ENCODE measurements at places on chromosomes 11 and 22.

DNA sequence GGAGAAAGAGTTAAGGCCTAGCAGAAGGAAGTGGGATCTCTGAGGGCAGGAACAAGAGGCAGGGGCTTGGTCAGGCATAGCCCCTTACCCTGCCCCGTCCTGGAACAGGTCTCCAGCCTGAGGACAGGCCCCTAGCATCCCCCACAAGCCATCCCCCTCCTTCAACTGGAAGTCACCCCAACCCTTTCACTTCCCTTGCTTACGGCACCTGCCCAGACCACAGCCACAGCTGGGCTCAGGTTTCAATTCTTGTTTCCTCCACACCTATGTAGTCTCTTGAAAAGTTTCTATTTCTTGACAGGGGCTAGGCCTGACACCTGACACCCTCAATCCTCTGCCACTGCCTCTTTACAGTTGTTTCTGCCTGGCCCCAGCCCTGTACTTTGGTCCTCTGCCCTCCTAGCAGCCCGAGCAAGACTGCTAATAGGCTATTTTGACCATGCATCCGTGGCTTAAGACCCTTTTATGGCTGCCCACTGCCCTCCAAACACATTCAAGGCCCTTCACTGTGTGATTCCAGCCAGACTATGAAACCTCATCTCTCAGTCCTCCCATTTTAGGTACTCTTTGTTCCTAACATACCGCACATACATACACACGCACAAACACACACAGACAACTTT, 10.9 kb upstream of the FCHSD2 start:
- no peak for DNase-seq

- no peak for DNase-seq
These were observed 452 bp downstream of the MACROD1 start for GRCh38 chr11:64165481-64165841.

DNA sequence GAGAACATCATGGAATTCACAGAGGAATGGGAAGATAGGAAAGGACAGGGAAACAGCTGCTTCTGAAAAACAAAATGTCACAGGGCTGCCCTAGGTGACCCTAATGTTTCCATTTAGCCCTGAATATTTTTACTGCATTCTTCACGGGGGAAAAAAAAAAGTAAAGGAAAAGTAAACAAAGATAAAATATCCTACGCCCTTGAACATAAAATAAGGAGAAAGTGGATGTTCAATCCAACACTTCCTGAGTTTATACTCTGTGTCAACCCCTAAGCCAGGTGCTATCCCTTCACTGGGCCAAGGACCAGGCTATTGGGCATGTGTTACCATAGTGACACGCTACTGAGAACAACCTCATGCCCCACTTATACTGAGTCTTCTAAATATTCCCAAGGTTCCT, 84.7 kb downstream of the FAM76B start:
- DNase-seq, result no peak

DNA sequence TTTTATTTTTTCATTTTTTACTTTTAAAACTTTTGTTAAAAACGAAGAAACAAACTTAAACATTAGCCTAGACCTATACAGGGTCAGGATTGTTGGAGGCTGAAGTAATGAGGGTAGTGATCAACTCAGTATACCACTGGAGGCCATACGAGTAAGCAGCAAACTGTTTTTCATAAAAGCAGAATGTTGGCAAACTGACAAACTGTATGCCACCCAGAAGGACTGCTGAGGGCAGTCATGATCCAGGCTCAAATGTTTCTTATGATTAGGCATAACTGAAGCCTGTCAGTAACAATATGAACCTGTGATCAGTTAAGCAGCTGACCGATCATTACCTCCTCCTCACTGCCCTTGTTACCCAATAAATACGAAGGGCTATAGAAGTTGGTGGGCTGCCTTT, 10.2 kb upstream of the SC5D start:
- DNase-seq, result no peak

- peak; percentile 32 for DNase-seq
These were observed 19.4 kb downstream of the HTR3A start for GRCh38 chr11:113994077-113994954.

DNA sequence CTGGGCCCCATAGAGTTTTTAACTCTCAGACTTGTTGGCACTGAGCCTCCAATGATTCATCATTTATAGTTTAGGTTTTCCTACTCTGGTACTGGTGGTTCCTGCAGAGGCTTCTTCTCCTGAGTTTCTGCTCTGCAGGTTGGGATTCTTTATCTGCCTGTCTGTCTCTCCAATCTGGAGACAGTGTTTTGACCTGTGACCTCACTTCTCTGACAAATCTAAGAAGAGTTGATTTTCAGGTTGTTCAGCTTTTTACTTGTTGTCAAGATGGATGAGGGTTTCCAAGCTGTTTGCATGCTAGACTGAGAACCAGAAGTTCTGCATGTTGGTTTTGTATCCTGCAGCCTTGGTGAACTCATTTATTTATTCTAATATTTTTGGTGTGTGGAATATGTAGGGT, 63.9 kb downstream of the JAM3 start:
- DNase-seq, result no peak

- no peak for DNase-seq
These were observed 77.1 kb downstream of the UBASH3B start for GRCh38 chr11:122732342-122733315.

DNA sequence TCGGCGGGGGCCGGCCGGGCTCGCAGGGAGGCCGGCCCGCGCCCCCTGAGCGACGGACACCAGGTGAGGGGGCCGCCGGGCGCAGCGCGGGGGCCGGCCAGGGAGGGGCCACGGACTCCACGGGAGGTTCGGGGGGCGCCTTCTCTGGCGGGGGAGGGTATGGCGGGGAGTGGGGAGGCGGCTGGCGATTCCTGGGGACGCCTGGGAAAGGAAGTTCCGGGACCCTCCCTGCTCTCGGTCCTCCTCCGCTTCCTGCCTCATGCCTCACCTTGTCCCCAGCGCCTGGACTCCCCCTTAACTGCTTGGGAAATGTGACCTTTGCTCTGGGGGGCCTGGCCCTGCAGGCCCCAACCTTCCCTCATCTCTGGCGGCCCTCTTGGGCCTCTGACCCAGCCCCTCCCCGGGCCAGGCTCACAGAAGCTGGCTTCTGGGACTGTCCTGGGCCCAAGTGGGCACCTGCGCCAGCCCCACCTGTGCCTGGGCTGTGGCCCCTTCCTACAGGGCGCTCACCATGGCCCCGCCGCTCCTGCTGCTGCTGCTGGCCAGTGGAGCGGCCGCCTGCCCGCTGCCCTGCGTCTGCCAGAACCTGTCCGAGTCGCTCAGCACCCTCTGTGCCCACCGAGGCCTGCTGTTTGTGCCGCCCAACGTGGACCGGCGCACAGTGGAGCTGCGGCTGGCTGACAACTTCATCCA, 516 bp downstream of the LRFN4 start:
- DNase-seq, result no peak

DNA sequence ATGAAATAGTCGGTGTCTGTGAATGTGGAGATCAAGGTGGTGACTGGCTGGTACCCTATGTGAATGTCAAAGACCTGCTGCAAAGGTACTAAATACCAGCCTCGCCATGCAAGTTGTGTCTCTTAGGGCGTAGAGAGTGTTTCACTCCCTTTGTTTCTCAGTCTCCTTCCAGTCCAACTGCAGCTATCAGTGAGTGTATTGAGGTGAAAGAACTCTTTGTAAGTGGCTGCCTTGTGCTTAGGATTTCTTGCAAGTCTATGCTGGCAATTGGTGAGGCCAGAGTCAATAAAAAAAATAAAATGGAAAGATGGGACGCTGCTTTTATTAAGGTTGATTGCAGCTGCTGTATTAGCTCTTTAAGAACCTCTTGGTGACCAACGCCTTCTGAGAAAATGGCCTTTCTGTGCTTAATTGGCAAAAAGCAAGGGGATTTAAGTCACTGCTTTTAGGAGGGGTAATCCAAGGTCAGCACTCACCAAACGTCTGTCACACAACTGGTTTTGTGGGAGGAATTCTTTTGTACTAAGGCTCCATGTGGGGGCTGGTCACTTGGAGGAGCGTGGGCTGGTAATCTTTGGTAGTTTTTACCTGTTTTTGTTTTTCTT, 95.1 kb downstream of the PARVA start:
- no peak for DNase-seq

DNA sequence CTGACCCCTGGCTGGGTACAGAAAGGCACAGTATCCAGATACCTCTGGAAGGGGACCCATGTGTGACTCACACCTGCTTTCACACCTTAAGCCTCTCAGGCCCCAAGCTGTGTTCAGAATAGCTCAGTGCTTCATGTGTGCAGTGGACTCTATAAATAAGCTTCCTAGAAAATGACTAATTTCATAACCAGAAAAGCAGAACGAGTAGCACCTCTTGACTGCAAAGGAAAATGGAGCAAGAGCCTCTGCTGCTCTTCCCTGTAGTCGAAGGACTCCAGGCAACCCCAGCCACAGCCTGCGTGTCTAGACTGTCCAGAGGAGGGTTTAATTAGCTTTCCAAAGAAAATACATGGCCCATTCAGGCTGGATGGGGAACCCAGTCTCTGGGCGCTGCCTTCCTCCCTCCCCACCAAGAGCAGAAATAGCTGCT, 23.1 kb downstream of the PTPN5 start:
- no peak for DNase-seq

- peak; percentile 79 for DNase-seq
These were observed 35.9 kb downstream of the MYO18B start for GRCh38 chr22:25777870-25778269.

GRCh38 chr22:24894220-24894975, 52.1 kb downstream of the LHFPL7 start:
- peak; percentile 67 for DNase-seq

- DNase-seq, result no peak
These were observed 633.0 kb downstream of the TBC1D22A start for GRCh38 chr22:47395481-47395880.

DNA sequence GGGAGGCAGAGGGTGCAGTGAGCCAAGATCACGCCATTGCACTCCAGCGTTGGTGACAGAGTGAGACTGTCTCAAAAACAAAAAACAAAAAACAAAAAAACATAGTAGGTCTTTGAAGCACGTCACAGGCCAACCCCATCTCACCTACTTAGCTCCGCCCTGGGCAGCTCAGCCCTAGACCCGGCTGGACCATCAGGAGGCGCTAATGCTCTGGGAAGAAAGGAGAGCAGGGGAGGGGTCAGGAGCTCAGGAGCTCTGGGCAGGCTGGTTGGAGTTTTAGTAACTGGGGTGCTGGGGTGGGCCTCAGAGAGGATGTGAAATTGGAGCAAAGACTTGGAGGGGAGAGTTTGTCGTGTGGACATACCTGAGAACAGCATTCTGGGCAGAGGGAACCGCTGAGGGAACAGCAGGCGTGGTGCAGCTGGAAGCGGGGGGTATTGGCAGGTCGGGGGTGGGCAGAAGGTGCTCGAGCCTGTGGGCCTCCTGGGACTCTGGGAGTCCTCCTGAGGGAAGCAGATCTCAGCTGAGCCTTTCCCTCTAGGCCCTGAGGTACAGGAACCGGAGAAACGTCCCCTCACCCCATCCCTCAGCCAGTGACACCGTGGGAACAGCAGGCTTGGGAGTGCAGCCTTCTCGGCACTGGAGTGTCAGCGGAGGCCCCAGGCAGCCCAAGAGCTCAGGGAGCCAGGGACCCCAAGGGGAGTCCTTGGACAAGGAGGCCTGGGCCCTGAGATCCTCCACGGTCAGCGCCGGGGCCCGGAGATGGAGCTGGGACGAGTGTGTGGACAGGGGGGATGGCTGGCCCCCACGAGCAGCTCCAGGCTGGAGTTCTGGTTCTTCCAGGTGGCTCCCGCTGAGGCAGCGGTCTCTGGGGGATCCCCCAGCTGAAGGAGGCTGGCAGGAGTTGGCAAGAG, 2.2 kb upstream of the RPS6KA4 start:
- DNase-seq, result peak; percentile 48

- DNase-seq, result no peak
These were observed 143.9 kb downstream of the INSC start for GRCh38 chr11:15258433-15259165.

GRCh38 chr22:46202897-46203600, 47.0 kb downstream of the CDPF1 start:
- DNase-seq, result no peak

DNA sequence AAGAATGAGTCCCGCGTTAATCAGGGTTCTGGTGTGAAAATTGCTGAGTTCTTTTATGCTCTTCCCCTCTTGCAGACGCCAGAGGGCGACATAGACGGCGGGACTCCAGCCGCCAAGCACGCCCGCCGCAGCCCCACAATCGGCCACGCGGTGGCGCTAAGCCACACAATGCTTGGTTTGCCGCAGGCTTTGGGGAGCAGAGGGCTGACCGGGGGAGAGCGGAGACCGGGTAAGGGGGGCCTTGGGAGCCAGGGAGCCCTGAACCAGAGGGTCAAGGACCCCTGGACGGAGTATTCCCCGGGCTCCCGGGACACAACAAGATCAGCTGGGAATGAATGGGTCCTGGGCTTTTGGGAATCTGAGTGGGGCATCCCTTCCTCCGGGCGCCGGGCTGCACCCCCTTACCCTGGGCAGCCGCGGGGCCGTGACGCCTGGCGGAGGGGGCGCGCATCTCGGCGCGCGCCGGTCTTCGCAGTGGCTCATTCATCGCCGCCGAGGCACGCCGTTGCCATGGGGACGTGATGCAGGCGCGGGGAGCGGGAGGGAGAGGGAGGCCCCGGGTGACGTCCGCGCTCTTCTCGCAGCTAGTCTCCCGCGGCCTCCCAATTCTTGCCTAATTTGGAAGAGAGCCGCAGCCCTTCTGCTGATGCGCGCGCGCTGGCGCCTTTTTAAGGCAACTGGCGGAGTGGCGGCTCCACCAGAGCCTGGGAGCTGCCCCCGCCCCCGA, 12.2 kb upstream of the NPAS4 start:
- peak; percentile 97 for DNase-seq

GRCh38 chr11:29616611-29617010, 400.2 kb downstream of the KCNA4 start:
- DNase-seq, result no peak

GRCh38 chr11:28106353-28107043, 1.5 kb downstream of the KIF18A start:
- no peak for DNase-seq

GRCh38 chr11:113991718-113992458, 17.0 kb downstream of the HTR3A start:
- no peak for DNase-seq

DNA sequence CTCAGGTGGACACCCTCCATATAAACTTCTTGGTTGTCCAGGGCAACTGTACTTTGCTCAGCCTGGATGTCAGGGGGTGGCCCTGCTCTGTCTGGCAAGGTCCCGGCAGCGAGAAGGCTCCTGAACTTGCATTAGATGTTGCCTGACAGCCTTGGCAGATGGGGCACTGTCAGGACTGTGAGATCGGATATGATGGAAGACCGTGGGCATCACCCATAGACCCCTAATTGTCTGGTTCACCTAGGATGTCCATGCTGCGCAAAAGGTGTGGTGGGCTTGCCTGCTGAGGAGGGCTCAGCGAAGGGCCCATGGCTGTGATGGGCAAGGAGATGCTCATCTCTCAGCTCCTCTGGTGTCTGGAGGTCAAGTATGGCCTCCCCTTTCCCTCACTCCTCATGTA, 62.7 kb downstream of the MYO18B start:
- DNase-seq, result no peak
